ENCODE measurements at places on chromosomes 11 and 22.

- DNase-seq: no peak
These were observed 2.0 kb upstream of the RELT start for GRCh38 chr11:73374151-73374550.

- no peak for DNase-seq
These were observed 6.8 kb downstream of the TMEM121B start for GRCh38 chr22:17114173-17114897.

- no peak for DNase-seq
These were observed 14.2 kb downstream of the SAAL1 start for GRCh38 chr11:18091731-18092130.

- DNase-seq: no peak
These were observed 12.5 kb downstream of the SLC22A12 start for GRCh38 chr11:64603411-64604110.

- no peak for DNase-seq
These were observed 24.8 kb upstream of the SOX10 start for GRCh38 chr22:38009000-38009806.

- no peak for DNase-seq
These were observed 384.7 kb downstream of the DCDC1 start for GRCh38 chr11:30984827-30985226.

DNA sequence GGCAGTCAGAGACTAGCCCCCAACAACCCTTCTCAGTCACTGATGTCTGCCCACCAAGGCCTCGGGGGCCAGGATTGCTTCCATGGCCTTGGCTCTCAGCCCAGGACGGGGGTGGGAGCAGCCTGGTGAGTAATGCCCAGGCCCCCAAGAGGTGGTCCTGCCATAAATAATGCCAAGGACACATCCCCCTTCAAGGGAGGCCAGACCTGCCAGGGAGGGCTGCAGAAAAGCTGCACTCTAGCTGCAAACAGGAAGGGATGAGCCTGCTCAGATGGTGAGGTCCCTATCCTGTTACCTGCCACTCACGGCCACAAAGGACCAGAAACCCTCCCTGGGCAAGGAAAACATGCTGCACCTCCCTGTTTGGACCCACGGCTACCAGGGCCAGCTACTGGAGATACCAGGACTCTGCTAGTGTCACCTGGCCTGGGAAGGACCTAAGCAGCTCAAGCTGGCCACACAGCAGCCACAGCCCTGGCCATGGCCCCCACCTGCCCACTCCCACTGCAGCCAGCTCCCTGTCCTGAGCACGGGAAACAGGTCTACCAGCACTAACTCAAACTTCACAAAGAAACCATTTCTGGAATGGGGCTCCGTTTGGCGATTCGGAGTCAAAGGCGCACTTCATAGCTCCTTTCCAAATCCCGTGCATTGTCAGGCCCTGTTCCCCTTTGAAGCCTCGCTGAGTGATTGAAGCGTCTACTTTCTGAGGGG, 12.1 kb downstream of the GNB1L start:
- no peak for DNase-seq

- no peak for DNase-seq
These were observed 35.0 kb upstream of the ATXN10 start for GRCh38 chr22:45636683-45637082.

DNA sequence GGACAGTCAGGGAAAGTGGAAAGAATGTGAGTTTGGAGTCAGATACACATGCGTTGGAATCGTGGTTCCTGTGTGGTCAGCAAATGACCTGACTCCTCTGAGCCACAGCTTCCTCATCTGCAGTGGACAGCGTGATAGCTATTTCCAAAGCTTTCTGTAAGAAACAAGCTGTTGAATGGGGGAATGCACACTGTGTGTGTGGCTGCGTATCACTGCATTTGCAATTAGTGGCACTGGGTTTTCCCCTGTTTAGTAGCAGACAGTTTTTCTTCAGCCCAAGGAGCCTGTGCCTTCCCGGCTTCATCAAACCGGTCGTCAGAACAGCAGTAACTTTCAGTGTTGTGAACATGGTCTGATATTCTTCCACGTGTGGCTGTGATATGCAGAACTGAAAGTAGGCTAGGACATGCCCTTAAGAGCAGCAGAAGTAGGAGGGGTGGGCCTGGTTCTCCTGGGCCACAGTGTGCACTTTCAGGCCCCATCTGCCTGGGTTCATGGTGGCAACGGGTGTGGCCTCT, 121.5 kb downstream of the RRAS2 start:
- peak; percentile 77 for DNase-seq

- no peak for DNase-seq
These were observed 58.6 kb upstream of the HMGXB4 start for GRCh38 chr22:35198738-35199137.

- DNase-seq: no peak
These were observed 168.6 kb upstream of the UBASH3B start for GRCh38 chr11:122486793-122487495.

DNA sequence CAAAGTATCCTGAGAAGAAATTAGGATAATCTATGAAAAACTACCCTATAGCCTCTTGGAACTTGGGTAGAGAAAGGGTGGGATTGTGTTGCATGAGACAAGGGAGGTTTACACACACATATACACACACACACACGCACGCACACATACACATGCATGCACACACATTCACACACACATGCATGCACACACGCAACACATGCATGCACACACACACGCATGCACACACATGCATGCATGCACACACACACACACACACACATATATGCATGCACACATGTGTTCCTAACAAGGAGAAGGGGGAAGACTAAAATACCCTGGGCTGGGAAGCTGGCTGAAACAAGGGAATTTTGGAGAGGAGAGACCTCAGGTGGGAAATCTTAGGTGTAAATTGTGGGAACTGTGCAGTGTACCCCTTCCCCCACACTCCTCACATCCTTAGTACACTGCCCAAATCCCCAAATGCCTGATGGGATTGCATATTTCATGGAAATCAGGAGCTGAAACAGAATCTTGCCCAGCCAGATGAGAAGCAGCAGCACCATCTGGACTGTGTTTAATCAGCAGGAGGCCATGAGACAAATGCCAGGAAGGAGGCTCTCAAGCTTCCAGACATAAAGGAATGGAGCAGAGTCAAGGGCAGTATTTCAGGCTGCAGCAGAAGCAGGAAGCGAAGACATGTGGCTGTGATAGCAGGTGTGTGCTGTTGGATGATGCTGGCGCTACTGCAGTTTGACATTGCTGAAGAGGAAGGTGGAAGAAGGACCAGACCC, 14.6 kb upstream of the POLD3 start:
- no peak for DNase-seq

GRCh38 chr22:35434061-35434710, 34.2 kb downstream of the MCM5 start:
- no peak for DNase-seq

DNA sequence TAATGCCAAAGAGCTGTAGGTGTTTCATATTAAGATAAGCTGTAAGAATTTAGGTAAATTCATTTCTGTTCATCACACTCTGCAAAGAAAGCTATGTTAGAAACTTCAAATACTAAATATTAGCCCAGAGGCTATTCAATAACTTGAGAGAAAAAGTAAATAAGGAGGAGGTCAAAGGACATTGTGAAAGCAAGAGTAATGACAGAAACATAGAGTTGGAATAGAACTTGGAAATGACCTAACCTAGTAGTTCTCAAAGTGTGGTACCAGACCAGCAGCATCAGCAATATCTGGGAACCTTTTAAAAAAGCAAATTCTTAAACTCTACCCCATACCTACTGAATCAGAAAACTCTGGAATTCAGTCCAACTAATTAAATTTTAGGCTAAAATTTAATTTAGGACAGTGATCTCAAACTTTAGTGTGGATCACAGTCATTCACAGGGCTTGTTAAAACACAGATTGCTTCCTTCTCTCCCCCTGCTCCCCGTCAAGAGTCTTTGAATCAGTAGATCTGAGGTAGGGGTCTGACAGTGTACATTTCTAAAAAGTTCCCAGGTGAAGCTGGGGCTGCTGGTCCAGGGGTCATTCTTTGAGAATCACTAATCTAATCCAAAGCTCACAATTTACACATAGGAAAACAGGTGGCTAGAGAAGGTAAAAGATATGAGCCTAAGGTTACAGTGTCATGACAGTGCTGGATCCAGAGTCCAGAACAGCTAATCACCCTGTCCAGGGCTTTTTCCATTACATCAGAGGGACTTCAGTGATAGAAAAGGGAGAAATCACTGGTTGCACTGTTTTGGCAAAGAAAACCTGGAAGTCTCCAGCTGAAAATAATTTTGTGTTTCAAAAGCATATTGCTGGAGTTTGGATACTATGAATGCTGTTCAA, 241.1 kb downstream of the SOX6 start:
- no peak for DNase-seq

- no peak for DNase-seq
These were observed 31.9 kb downstream of the OPCML start for GRCh38 chr11:133500435-133500834.

- DNase-seq: no peak
These were observed 313.4 kb downstream of the BUD13 start for GRCh38 chr11:116459185-116460045.

GRCh38 chr11:124475265-124475664, 29.8 kb upstream of the OR8B8 start:
- DNase-seq: no peak

DNA sequence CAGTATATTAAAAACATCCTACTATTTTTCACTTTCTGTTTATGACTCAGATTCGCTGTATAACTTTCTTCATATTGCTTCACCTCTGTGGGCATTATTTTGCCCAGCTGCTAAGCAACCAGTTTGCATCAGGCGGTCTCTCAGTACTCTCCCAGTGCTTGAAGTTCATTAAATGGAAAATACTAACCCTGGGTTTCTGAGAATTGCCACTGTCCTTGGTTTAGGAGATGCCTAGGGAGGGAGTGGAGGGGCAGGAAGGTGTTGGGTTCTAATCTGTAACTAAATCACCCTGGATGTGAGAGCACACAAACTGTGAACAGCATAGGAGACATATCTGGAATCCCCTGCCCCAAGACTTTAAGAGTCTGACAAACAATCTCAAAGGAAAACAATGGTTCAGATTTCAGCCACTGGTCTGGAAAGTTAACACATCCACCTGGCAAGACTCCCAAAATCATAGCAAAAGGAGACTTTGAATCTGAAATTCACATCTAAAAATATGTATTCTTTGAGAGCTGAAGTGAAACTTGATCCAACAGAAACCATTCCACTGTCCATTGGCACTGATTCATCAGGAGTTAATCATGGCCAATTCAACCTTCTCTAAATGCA, 540.0 kb downstream of the SOX6 start:
- no peak for DNase-seq

- DNase-seq: no peak
These were observed 190.9 kb upstream of the SORL1-AS1 start for GRCh38 chr11:121643479-121644186.

DNA sequence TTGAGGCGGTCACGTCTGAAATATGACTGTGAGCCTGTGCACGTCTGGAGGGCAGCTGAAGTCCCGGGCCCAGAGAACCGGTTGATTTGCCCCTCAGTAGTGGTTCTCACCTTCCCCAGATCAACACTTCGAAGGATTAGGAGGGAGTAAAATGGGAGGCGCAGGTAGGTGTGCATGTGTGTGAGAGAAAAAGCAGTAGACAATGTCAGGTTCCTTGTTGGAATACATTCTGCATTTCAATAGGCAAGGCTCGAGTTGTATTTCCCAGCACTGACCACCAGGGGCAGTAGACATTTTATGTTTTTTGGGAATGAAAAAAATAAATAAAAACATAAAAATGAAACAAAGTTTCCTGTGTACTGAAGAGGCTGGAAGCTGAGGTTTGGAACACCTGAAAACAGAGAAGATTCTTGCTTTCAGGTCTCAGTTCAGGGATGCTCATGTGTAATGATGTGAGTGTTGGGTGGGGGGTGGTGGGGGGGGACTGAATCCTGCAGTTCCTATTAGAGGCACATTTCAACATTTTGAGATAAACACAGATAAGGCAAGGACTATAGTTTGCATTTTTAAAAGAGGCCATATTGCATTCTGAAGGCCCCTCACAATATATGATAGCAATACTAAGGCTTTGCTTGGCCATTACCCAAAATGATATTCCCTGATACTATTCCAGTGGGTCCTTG, 333.9 kb downstream of the CADM1 start:
- no peak for DNase-seq

GRCh38 chr11:126510621-126511370, 155.3 kb downstream of the ST3GAL4 start:
- DNase-seq: no peak

GRCh38 chr11:18295316-18295715, 26.6 kb downstream of the HPS5 start:
- no peak for DNase-seq

DNA sequence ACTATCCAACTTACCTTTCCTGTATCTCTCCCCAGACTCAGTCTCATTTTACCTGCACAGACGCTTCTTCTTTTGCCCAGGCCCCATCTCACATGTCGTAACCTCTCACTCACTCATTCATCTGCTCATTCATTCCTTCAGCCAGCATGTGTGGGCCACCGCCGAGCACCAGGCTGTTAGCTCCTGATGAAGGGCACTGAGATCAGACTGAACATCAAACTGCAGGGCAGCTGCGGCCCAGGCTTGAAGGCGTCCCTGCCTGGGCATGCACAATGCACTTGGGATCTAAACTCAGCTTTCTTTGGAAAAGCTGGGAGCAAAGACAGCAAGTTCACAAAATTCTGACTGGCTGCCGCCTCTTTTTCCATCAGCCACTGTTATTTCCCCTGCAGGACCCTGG, 1456.3 kb downstream of the BRD1 start:
- no peak for DNase-seq

All from memory B cell (primary cell).